ENCODE measurements at places on chromosomes 2 and 18.
A peak's percentile ranks its signal among the peaks of the same experiment; 100 is the strongest.

DNA sequence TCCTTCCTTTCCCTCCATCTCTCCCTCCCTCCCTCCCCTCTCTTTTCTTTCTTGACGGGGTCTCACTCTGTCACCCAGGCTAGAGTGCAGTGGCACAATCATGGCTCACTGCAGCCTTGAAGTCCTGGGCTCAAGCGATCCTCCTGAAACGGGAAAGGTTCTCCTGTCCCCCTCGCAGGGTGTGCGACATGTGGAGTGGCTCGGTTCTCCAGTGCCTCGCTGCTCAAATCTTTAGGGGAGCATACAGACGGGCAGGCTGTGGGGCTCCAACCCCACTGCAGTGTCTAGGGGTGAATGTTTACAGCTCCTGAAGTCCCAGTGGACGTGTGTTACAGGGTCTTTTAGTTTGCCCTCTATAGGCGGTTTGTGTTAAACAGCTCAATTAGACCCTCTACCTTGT lies 74.0 kb downstream of the MEX3C start:
- DNase-seq = no peak

GRCh38 chr2:53744395-53745065 lies 23.1 kb upstream of the CHAC2 start:
- peak; percentile 63 for DNase-seq

DNA sequence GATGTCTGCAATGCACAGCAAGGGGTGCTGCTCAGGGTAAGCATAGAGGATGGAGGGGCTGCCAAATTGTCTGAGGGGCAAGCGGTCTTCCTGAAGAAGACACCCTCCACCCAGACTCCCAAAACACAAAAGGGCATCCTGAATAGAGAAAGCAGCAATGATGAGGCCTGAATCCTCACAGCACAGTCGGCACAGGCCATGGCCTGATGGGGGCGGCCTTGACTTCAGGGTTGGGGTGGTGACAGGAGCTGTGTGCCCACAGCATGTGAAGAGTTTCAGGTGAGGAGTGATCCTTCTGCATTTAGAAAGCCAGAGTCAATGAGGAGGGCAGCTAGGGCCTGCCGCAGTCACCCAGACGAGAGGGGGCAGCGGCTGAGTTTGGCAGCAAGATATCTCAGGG lies 159.4 kb downstream of the GALNT14 start:
- DNase-seq = no peak

DNA sequence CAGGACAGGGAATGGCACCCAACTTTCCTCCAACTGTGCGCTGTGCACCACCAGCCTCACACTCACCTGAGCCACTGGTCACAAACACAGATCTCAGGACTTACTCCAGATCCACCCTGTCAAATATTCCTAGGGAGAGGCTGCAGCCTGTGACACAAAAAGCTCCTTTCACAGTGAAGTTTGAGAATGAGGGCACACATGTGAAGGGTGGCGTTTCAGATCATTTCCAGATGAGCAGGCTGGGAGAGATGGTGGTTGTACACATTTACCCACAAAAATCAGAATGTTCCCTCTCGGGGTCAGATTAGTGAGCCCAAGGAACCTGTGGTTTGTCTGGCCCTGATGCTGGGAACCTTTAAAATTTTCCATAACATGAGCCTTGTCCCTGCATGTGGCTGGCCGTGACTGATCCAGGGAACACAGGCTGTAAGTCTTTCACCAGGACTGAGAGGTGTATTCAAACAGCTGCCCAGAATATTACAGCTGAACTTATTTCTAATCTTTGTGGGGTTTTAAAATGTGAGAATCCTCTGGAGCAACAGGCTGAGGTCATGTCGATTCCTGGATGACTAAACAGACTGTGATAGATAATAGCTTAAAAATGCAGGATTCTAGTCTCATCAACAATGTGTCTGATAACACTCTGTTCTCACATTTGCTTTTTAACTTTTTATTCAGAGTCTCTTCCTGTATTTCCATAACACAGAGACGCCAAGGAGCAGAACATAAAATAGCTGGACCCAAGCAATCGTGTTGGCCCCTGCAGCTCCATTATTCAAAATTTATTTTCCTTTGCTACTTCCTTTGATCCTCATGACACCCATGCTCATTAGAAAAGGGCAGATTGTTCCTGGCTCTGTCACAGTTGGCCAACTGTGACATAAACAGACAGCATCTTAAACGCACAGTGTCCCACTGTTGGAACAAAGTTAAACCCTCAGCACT lies 35.5 kb downstream of the IL1R2 start:
- DNase-seq = peak; percentile 71

- no peak for DNase-seq
These were observed 403.0 kb downstream of the NBAS start for GRCh38 chr2:15158100-15158499.

DNA sequence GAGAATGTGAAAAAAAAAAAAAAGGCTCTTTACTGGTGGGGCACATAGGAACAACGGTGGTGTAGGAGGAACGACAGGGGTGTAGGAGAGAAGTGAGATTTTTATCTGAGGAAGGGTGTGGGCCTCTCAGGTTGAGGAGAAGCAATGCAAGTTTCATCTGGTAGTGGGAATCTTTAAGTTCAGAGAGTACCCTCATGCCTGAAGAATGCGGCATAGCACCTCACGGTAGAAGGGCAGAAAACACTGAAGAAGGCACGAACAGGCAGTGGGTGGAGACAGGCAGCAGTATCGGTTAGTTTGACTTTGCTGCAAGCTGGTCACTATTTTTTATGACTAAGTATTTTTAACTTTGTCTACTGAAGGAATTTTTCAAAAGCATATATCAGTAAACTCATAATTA lies 52.2 kb upstream of the TSPYL6 start:
- no peak for DNase-seq

DNA sequence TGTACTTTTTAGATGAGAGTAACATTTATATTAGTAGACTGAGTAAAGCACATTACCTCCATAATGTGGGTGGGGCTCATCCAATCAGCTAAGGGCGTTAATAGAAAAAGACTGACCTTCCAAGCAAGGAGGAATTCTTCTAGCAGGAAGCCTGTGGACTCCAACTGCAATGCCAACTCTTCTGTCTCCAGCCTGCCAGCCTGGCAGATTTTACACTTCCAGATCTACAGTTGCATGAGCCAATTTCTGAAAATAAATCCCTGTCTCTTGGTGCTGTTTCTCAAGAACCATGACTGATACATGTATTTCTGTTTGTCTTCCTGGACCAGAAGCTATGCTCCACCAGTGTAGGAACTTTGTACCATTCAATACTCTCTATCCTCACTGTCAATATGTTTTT lies 69.0 kb upstream of the LMAN1 start:
- no peak for DNase-seq

DNA sequence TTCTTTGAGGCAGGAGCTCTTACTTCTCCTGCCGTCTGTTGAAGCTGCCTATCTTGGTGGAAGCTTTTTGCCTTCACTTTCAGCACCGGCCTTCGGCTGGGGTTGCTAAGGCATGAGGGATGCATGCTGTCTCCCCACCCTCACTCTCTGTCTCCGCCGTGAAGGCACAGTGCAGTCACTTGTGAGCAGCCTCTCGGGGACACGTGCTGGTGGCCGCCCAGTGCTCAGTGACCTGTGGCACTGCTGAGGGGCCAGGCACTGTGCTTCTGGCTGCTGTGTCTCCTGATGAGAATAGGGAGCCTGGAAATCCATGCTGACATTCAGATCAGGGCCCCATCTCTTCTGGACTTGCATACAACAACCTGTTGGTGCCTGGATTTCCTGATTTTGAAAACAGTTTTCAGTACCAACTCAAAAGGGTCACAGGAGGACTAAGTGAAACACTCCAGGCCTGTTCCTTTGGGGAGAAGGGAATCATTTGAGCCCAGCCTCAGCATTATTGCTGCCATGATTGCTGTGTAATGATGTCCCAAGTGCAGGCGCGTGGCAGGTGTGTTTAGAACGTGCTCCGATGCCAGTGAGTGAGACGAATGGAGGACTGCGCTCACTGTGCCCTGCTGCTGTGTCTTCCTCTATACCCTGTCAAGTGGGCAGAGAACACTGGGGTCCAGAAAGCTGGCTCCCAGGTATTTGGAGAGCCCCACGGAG lies 218.1 kb downstream of the SEPTIN10 start:
- DNase-seq = no peak

- DNase-seq = no peak
These were observed 513.9 kb upstream of the ACVR2A start for GRCh38 chr2:147330925-147331324.

DNA sequence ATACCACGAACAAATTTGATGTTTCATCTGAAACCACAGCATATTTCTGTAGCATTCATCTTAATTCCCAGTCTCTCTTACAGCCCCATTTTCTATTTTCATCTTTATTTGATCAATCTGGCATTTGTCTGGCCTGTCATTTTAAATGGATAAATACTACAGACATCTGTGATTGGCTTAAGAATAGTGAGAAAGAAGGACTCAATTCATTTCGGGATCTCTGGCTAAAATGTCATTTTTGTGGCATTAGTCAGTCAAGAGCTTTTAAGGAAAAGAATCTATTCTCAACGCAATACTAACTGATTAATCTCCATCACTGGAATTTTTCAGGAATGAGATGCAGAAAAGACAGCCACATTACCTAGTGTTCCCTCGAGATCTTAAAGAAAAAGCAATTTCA lies 585.9 kb downstream of the IRS1 start:
- DNase-seq = peak; percentile 18

DNA sequence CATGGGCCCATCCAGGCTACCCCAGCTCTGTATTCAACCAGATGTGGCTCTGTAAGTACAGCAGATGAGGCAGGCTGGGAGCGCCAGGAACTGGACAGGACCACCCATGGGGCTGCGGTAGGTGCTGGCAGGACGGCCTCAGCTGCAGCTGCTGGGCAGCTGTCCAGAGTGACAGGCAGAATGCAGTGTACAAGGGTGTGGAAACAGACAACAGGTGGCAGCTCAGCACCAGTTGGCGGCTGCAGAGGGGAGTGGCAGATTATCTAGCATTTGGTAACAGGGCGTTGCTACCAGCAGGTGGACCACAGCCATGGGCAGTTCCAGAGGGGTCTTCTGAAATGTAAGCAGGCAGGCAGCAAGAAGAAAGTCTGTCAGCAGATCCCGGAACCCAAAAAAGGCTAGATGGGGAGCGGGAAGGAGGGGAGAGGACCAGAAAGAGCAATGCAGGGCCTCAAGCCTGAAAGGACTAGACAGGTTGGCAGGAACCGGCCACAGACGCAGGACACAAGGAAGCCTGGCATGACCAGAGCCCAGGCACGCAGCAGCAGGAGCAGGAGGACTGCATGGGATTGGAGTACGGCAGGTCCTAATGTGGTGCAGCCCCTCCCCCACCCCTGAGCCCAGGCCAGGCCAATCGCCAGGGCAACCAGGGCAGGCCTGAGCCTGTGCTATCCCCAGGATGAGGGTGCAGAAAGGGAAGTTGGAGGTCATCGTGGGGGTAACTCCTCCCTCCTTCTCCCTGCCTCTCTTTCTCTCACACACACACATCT lies 24.7 kb downstream of the PKDCC start:
- DNase-seq = no peak

DNA sequence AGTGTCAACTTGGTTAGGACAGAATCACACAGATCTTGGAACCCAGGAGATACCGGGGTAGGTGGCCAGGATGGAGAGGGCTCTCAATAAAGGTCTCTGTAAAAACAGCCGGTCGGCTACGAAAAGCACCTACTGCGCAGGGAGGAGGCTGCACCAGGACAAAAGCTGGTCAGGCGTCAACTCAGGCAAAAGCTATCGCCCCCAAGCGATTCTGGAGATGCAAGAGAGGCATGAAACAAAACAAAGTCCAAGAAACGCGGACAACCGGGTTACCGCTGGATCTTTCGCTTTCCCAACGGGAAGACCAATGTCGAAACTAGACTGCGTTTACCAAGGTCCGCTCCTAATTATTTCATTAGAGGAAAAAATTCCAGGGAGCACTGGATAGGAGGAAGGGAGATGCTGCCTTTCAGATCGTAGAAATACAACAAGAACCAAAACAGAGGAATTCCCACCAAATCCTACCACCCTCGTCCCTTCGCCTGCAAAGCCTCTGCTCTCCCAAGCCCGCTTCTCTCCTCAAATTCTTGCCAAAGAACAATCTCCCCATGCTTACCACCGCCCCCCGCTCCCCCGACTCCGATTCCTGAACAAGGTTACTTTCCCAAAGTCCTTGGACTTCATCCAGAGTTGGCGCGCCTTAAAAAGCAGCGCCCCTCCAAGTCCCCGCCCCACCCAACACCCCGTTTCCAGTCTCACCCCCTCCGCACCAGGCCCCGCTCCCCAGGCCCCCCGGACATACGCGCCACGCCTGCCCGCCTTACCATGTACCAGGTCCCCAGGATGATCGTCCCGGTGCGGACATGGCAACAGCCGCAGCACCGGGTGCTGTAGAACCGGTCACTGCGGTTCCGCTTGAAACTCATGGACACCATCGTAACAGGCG lies 539 bp downstream of the LAPTM4A start:
- peak; percentile 51 for DNase-seq

GRCh38 chr18:25075331-25075730 lies 276.6 kb downstream of the ZNF521 start:
- peak; percentile 53 for DNase-seq

- DNase-seq = no peak
These were observed 683.1 kb upstream of the ACVR2A start for GRCh38 chr2:147161746-147162145.

- DNase-seq = peak; percentile 79
These were observed 163.8 kb downstream of the RBM43 start for GRCh38 chr2:151097895-151098294.

- DNase-seq = no peak
These were observed 21.2 kb downstream of the ALS2 start for GRCh38 chr2:201759567-201759966.

GRCh38 chr2:143460382-143460781 lies 331.2 kb downstream of the ARHGAP15 start:
- no peak for DNase-seq

DNA sequence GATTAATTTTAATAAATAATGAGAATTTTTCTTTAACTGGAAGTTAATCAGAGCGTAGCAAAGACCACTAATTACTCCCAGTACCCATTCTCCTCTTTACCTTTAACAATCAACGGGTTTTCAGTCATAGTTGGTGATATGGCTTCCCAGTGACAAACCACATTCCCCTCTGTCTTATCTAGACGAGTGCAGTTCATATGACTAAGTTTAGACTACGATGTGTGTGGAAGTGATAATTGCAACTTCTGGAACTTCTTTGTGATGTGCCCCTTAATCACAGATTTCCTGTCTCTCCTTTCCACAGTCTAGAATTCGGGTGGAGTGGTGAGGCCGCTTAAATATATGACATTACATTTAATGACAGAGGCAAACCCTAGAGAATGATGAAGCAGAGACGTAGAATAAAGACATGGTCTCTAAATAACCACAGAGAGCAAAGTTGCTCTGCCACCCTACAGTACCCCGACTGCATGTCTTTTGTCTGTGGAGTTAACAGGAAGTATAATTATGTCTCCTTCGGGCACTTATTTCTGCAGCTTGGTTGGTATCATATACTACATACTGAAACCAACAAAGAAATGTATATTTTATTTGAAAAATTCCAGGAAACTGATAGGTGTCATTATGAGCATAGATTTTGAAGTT lies 693.3 kb upstream of the CDH7 start:
- no peak for DNase-seq

GRCh38 chr2:150008901-150009300 lies 421.3 kb upstream of the MMADHC start:
- no peak for DNase-seq

GRCh38 chr2:71631411-71631931 lies 178.1 kb downstream of the DYSF start:
- DNase-seq = peak; percentile 56

- DNase-seq = no peak
These were observed 33.7 kb downstream of the DNMT3A start for GRCh38 chr2:25307949-25308557.

- peak; percentile 10 for DNase-seq
These were observed 9.1 kb downstream of the EPAS1 start for GRCh38 chr2:46306330-46306751.

Data from skin of body (tissue), 3 donors.